ENCODE measurements at places on chromosomes 4 and X.

- no peak for DNase-seq
Observed at GRCh38 chr4:6380746-6381410, 91.5 kb downstream of the PPP2R2C start.

- no peak for DNase-seq
Observed at GRCh38 chrX:131985526-131986049, 37.5 kb upstream of the STK26 start.

GRCh38 chrX:132877954-132878536 is 80.4 kb downstream of the HS6ST2 start:
- DNase-seq = no peak

- no peak for DNase-seq
Observed at GRCh38 chr4:129046055-129046959, 47.0 kb downstream of the SCLT1 start.

GRCh38 chrX:69961365-69962072 is 88.2 kb downstream of the AWAT2 start:
- no peak for DNase-seq

DNA sequence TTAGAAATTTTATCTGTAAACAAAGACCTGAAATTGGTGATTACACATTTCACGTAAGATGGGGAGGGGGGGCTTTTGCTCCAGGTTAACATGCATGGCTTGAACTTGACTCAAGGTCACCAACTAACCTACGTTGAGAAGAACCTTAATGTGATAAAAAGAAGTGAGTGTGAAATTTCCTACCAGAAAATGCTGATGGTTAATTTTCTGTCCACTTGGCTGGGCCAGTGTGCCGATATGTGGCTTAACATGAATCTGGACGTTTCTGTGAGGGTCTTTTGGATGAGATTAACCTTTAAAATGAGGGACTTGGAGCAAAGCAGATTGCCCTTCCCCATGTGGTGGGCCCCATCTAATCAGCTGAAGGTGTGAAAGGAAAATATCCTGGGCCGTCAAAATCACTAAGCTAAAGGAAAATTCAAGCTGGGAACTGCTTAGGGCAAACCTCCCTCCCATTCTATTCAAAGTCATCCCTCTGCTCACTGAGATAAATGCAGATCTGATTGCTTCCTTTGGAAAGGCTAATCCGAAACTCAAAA is 107.3 kb upstream of the ENPP6 start:
- DNase-seq = no peak

DNA sequence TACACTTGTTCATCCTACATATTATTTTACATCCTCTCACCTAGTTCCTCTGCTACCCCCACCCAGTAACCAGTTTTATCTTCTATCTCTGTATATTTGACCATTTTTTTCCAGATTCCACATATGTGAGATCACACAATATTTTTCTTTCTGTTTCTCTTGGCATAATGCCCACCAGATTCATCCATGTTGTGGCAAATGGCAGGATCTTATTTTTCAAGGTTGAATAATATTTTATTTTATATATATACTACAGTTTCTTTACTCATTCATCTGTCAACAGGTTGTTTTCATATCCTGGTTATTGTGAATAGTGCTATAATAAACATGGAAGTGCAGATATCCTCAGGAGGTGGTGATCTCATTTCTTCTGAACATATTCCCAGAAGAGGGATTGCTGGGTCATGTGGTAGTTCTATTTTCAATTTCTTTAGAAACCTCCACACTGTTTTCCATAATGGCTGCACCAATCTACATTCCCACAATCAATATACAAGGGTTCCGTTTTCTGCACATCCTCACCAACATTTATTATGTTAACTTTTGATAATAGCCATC is 48.2 kb downstream of the THAP9 start:
- DNase-seq = no peak

DNA sequence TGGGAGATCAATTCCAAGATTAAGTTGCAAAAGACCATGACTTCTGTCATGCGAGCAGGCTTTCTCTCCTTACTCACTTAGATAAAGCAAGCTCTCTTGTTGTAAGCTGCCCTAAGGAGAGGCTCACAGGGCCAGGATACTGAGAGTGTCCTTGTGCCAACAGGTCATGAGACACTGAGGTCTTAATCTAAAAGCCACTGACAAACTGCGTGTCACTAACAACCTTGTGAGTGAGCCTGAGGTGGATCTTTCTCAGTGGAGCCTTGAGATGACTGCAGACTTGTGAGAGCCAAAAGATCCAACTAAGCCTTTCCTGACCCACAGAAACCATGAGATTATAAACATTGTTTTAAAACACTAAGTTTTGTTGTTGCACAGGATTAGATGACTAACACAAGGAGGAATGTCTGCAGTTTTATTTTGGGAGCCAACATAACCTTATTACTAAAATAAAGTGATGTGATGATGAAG is 170.5 kb downstream of the SLC39A8 start:
- DNase-seq = no peak

DNA sequence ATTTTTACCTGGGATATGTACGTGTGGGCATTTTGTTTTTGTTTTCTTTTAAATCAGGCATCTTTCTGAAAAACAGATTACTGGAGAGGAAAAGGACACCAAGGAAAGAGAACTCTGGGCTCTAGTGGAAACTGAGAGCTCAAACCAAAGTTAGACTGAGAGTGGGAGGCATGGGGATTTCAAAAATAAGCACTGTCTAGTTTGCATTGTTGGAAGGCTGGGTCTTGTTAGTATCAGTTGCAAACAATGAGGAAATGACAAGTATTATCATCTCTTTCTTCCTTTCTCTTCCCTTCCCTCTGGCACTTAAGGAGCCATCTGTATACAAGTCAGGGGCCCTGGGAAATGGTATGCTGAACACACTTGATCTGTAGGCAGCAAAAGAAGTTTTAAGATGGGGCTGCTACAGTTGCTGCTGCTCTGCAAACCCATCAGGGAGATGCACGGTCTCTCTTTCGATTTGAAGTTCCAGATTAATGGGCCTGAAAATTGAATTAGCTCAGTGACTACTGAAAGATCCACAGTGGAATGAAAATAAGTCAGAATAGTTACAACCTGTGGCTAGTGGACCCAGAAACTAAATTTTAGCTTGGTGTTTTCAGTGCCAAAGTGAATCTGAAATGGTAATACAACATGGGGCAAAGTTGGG is 48.0 kb upstream of the GRXCR1 start:
- no peak for DNase-seq

DNA sequence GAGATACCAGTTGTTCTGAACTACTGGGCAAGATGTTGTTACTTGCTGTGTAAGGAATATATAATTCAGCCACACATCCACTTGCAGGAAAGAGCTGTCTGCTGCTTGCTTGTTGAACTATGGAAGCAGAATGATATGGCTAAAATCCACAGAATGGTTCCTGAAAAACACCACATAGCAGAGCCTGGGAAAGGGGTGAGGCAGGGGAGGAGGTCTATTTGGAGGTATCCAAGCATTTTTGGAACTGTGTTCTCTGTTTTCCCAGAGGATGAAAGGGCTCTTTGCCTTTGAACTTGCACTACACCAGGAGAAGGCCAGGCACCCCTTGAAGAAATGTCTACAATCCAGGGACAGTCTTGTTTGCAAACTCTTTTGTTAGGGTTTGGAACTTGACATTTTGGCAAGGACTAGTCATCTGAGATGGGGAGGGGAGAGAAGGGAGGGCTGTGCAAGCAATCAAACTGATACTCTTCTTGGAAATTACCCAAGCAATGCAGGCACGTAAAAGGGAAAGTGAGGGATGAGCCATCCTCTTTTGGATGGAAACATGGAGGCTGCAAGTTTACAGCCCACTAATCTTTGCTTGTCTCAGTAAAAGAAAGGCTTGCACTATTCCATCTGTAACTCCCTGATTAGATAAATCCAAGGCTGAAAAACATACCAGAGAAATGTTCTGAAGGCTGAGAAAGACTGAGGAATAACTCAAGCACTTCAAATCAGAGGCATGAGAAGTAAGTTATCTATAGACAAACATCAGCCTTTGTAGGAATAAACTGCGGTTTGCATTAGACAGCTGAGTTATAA is 141.0 kb downstream of the TSPAN5 start:
- DNase-seq = no peak

- DNase-seq = no peak
Observed at GRCh38 chr4:156493858-156494257, 477.7 kb downstream of the PDGFC start.

DNA sequence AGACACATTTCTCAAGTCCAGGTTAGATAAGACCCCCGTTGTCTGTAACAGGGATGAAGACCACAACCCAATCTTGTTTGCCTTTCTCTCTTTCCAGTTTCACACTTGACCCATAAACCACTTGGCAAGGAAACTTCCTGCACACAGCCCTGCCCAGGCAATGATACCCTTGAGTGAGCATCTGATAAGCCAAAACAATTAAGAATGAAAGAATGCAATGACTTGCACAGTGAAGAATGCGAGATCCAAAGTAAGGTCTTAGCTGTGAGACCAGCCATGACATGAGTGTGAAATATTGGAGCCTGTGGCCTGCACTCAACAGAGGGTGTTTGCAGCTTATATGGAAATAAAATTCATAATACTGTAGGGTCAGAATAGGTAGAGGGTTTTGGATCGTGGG is 37.9 kb upstream of the MXRA5 start:
- no peak for DNase-seq
